ENCODE measurements at places on chromosomes 1 and 21.

- no peak for DNase-seq
Observed at GRCh38 chr1:97636941-97637340, 283.9 kb downstream of the DPYD start.

GRCh38 chr21:14616380-14617039, 70.4 kb upstream of the SAMSN1 start:
- no peak for DNase-seq

- DNase-seq: no peak
Observed at GRCh38 chr1:109268431-109269211, 14.3 kb downstream of the PSRC1 start.

- no peak for DNase-seq
Observed at GRCh38 chr1:165787741-165788140, 19.1 kb upstream of the TMCO1 start.

GRCh38 chr1:162599451-162599850, 32.8 kb upstream of the DDR2 start:
- no peak for DNase-seq

- DNase-seq: no peak
Observed at GRCh38 chr1:208209286-208209685, 34.9 kb downstream of the PLXNA2 start.

DNA sequence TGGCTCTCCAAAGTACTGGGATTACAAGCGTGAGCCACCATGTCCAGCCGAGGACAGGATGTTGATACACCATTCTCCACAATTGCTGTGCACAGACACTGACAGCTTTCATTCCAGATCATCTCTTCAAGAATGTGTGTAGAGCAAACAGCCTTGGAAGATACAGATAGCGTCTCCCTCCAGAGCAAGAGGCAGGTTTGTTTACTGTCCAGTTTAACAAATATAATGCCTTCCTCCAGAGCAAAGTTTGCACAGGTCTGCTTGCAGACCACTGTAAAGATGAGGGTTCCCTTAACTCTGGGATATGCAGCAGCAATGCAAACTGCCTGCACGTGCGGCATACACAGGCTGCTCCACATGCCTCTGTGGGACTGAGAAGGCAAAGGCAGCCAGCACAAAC, 4.6 kb downstream of the TMPRSS3 start:
- DNase-seq: no peak

GRCh38 chr1:14495381-14495780, 103.1 kb upstream of the KAZN start:
- DNase-seq: no peak

GRCh38 chr1:187763976-187764375, 935.2 kb downstream of the PLA2G4A start:
- no peak for DNase-seq

GRCh38 chr1:212212906-212213305, 72.3 kb upstream of the PPP2R5A start:
- DNase-seq: no peak

DNA sequence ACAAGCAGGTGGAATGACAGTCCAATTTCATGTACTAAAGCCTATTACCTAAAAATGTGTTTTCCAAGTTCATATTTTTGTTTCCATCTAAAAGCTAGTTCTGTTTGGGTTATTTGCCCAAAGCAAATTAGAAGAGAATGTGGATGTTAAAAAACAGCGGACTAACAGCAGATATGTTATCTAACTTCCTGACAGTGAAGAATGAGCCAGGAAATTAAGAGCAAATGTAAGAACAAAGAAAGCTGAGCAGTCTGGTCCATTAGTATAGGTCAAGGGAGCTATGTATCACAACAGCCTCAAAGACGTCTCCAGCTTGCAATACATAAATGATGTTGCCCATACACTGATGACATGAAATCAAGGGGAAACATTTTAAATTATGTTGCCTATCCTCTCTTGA, 145.5 kb upstream of the PLD5 start:
- DNase-seq: no peak

DNA sequence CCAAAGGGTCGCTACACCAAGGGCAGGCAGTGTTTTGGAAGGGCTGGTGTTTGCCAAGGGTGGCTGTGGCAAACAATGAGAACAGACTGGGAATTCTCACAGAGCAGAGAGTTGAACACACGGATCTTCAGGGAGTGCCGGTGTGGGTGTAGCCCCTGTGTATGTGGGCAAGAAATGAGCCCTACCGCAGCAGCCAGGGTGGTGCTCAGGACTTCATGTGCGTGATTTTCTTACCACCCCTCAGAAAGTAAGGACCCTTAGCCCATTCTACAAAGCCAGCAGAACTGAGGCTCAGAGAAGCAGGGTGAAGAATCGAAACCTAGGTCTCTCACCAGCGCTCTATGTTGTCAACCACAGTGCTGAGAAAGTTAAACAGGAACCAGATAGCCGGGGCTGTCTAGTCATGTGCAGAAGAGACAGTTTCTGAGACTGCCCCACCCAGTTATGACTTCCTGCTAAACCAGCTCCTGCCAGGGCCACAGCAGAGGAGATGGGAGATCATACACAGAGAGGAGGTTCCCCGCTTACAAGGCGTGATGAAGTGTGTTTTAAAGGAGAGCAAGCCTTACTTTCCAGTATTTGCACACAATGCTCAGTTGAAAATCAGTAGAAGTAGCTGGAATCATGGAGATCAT, 21.9 kb upstream of the MORC3 start:
- peak; percentile 54 for DNase-seq

DNA sequence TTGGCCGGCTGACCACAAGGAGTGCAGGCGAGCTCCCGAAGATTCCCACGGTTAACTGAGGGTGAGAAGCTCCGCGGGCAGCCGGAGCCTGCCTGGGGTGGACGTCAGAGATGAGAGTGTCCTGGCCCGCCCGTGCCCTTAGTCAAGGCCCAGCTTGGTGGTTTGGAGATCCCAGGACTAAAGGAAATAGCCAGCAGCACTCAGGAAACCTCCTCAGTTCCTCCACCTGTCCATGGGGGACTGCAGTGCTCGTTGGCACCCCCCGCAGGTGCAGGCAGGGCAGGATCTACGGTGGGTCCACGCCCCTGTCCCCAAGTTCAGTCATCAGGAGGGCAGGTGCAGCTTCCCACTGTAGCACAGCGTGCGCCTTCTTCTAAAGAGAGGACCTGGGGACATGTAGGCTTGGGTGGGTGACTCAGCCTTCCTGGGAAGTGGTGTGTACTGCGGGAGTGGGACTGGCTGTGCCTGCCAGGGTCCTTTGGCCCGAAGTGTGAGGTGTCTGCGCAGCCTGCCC, 32.5 kb downstream of the SLX9 start:
- DNase-seq: no peak

DNA sequence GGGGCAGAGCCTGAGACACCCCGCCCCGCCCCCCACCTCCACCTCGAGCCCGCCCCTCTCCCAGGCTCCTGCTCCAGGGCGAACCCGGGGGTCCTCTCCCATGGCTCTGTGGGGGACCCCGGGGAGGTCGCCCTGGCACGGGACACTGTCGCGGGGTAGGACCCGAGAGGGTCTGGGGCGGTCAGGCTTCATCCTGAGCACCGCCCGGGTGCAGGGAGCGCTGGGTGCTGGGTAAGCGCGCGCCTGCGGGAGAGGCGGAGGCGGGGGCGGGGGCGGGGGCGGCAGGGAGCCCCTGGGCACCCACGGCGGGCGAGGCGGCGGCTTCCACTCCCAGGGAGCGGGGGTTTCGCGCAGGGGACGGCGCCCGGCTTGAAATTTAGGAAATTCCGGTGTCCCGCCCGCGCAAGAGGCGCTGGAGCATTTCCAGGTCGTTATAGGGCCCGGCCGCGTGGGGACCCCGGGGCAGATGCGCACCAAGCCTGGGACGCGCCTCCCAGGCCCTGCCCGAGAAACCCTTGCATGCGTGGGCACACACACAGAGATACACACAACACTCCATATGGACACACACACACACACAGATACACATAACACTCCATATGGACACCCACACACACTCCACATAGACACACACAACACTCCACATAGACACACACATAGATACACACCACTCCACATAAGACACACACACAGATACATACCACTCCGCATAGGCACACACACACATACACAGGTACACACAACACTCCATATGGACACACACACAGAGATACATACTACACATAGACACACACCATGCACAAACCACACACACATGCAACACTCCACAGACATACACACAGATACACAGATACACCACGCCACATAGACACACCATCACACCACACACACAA, 48.7 kb upstream of the SLC19A1 start:
- peak; percentile 74 for DNase-seq

GRCh38 chr1:237411621-237412020, 369.6 kb downstream of the RYR2 start:
- no peak for DNase-seq

- no peak for DNase-seq
Observed at GRCh38 chr1:51912881-51913280, 34.4 kb upstream of the NRDC start.

Measured in stimulated activated CD4-positive, alpha-beta T cell treated with anti-CD3 and anti-CD28 coated beads, Interleukin-2, amount 100 ng/mL, for 4 hours (primary cell).